Neural crest cell (in vitro differentiated cells): ENCODE measurements at places on chromosomes 1 and 21. TPM values are rescaled to one million over a fixed set of nuclear protein-coding genes. Genes with fewer than 3 reads are reported as not detected.

IFT25 gene
- 41.0 and 41.1 TPM in 2 replicates for total RNA-seq

ATAD3C gene
- total RNA-seq: 0.23 and 0.41 TPM in 2 replicates

BARHL2 gene
- not detected in 2 replicates for total RNA-seq

CENPF gene
- 191 and 202 TPM in 2 replicates for total RNA-seq

XCL2 gene
- not detected in 2 replicates for total RNA-seq

EDARADD gene
- 3.0 TPM in 2 replicates for total RNA-seq

SYCP1 gene
- not detected in 2 replicates for total RNA-seq

MYCL gene
- 23.0 and 25.8 TPM in 2 replicates for total RNA-seq

LUZP1 gene
- 31.3 and 31.4 TPM in 2 replicates for total RNA-seq

SPATA46 gene
- not detected in 2 replicates for total RNA-seq

SGIP1 gene
- total RNA-seq: 5.3 and 5.9 TPM in 2 replicates

TMPRSS3 gene
- total RNA-seq: not detected in 2 replicates

ZBTB8OS gene
- 49.1 and 53.1 TPM in 2 replicates for total RNA-seq

PPP1R12B gene
- 18.2 and 18.5 TPM in 2 replicates for total RNA-seq

GBP5 gene
- not detected in 2 replicates for total RNA-seq

CFAP107 gene
- not detected in 2 replicates for total RNA-seq

SLAMF7 gene
- not detected in 2 replicates for total RNA-seq

OVAAL gene
- not detected in 2 replicates for total RNA-seq

CHRM3 gene
- 2.3 and 2.7 TPM in 2 replicates for total RNA-seq

PPM1J gene
- total RNA-seq: 1.1 and 1.4 TPM in 2 replicates

NLRP3 gene
- total RNA-seq: 0.07 TPM in 2 replicates

OR2T1 gene
- total RNA-seq: not detected in 2 replicates

STIL gene
- 27.0 and 27.8 TPM in 2 replicates for total RNA-seq

GREM2 gene
- total RNA-seq: 1.7 and 2.3 TPM in 2 replicates

GFI1 gene
- total RNA-seq: 0.11 and 0.16 TPM in 2 replicates

CORT gene
- 1.2 and 1.3 TPM in 2 replicates for total RNA-seq

ADIPOR1 gene
- total RNA-seq: 40.4 and 42.1 TPM in 2 replicates

PHACTR4 gene
- total RNA-seq: 79.1 and 80.8 TPM in 2 replicates

CELA2B gene
- not detected in 2 replicates for total RNA-seq

OR2T4 gene
- not detected in 2 replicates for total RNA-seq

E2F2 gene
- 23.5 and 23.7 TPM in 2 replicates for total RNA-seq

CD48 gene
- not detected in 2 replicates for total RNA-seq

NGF gene
- not detected in 2 replicates for total RNA-seq

GPATCH4 gene
- total RNA-seq: 40.6 and 41.2 TPM in 2 replicates

MRPS14 gene
- 34.4 and 37.6 TPM in 2 replicates for total RNA-seq

REG4 gene
- total RNA-seq: not detected in 2 replicates

S100A14 gene
- not detected in 2 replicates for total RNA-seq

PADI2 gene
- total RNA-seq: 0.16 and 0.20 TPM in 2 replicates

KRTAP12-2 gene
- not detected in 2 replicates for total RNA-seq
